Endothelial cell (in vitro differentiated cells): ENCODE measurements at places on chromosomes 7 and 10.

DNA sequence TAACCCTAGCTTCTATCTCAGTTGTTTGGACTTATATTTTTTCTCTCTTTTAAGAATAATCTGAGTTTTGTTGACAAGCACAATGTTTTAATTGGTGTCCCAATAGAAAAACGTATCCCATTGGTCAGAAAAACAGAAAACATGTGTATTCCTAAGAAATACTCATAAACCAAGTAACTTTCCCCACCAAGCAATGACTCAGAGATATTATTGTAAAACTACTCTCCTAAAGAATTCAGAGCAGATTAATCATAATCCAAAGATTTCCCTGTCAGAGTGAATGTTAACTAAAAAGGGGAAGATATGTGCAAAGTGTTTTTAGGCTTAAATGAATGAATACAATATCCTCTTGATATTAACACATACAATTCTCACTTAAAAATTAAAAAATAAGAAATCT lies 29.4 kb upstream of the MBL2 start:
- no peak for DNase-seq

DNA sequence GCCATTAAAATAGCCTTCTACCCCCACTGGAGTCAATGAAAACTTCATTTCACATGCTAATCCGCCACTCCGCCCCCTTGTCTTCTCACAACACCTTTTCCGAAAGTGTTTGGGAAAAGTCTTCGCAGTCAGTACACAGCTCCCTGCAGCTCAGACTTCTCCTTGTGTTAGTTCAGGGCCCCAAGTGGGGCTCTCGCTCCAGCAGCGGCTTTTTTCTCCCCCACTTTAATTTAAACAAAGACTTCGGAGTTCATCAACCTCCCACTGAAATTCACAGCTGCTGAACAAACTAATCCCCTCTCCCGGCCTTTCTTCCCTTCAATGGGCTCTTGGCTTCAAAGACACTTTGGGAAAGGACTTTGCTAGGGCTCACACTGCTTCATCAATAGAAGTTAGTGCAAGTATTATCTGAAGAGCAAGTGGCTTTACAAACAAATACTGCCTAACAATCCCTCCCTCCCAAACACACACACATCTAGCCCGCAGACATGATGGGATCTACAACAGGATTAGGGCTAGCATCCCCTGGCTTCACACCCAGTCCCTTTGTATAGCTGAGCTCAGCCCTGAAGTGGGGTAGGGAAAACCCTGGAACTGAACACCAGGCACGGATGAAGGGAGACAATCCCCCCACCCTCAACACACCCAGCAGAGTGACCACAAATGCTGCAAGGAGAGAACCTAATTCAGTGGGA lies 23.1 kb downstream of the WNT8B start:
- DNase-seq: no peak

DNA sequence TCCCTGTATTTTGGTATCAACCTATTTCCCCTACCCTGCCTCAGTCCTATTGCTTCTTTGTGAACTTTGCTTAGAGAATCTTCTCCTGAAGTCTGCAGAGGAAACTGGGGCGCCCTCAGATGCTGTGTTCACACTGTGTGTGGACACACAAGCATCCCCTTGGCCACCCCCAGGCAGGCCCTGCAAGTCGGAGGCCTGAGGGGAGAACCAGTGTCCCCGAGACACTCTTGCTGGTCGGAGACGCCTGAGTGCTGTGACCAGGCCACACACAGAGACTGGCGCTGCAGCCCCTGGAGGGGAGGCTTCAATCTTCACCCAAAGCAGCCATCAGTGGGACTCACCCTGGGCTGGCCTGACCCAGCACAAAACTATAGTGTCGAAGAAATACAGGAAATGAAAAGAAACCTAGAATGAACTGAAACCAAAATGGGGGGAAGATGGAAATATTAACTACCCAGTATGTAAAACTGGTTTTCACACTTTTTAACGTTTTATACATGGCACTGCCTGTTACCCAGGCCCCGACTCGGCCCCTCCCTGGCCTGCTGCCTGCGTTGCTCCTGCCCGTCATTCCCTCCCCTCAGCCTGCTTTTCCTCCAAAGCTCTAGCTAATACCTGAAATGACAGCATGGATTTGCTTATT lies 48.4 kb upstream of the FAM20C start:
- DNase-seq: no peak

GRCh38 chr7:38628630-38629385 lies 2.4 kb downstream of the AMPH start:
- no peak for DNase-seq

GRCh38 chr10:76401006-76401405 lies 969.6 kb downstream of the LRMDA start:
- no peak for DNase-seq

DNA sequence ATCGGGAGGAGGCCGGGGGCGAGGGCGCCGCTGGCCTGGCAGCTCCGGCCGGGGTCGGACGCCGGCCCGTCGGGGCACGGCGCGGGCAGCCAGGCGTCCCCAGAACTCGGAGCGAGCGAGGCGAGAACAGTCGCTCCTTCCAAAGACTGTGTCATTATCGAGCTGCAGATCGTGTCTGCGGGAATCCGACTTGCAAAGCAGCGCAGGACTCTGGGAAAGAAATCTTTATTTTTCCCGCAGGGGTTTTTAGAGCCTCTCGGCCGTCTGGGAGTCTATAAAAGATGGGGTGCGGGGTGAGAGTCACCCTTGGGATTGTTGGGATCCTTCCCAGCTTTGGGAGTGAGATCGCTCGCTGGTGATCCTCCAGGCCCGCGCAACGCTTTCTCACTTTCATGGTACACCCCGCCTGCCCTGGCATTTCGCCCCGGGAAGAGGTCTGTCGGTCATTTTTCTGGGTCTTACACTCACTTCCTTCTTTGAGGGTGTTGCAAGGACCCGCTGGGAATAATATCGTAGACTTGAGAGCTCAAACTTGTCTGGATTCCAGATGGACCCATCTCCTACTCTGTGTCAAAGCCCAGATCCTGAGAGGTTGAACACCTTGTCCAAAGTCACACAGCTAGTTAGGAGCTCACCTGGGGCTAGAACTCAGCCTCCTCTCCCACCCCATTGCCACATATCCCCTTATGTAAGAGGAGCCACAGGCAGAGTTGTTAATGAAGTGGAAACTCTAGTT lies 1.0 kb downstream of the UBTD1 start:
- DNase-seq: peak; percentile 33

DNA sequence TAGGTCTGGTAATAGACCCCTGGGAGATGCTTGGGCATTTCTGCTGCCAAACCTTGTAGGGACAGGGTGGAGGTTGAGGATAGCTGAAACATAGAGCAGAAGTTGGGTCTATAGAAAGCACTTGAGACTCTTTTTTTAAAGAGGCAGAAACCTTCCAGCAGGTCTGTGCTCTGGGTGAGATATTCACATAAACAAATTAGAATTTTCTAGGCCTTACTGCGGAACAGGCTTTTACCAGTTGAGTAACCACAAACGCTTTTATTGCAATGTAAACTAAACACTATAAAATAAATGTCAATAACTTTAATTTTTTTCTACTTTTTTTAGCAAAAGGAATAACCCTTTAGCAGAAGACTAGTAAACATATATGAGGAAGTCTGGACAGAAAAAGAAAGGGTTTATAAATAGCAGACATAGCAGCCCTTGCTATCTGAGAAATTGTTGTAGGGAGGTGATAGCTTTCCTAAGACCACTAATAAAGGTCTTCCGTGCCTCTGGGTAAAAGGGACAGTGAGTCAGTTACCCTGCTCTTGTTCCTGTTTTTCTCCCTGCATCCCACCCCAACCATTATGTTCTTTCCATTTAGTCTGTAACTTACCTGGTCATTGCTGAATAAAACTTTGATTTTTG lies 38.7 kb downstream of the CACNB2 start:
- DNase-seq: no peak

GRCh38 chr10:89525556-89525955 lies 9.8 kb downstream of the SLC16A12 start:
- DNase-seq: no peak

DNA sequence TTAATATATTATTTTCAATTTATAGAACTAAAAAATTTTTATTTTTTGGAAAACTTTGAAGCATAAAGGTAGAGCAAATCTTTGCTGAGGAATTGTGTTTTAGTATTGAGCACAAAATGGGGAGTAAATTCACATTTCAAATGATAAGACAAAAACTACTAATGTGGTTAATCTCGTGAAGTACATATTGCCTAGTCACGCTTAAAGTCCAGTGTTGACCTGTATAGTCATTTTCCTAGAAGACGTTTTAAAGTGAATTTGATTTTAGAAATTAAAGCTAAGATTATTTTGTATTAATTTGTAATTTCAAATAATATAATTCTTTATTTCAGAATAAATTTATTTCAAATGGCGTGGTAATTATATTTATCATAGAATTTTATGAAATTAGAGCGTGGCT lies 57.2 kb upstream of the MSRB2 start:
- no peak for DNase-seq

DNA sequence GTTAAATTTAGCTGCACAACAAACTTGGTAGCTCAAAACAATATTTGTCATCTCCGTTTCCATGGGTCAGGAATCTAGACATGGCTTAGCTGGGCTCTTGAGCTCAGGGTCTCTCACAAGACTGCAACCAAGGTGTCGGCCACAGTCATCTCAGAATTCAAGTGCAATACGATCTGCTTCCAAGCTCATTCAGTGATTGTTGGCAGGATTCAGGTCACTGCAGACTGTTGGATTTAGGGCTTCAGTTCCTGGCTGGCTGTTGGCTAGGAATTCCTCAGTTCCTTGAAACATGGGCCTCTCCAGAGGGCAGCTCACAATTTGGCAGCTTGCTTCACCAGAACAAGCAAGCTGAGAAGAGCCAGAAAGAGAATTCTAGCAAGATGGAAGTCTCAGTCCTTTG lies 17.5 kb upstream of the CHST3 start:
- no peak for DNase-seq

GRCh38 chr7:100059251-100059739 lies 9.7 kb downstream of the ZSCAN21 start:
- no peak for DNase-seq

GRCh38 chr10:119222537-119222936 lies 15.2 kb downstream of the GRK5 start:
- no peak for DNase-seq

DNA sequence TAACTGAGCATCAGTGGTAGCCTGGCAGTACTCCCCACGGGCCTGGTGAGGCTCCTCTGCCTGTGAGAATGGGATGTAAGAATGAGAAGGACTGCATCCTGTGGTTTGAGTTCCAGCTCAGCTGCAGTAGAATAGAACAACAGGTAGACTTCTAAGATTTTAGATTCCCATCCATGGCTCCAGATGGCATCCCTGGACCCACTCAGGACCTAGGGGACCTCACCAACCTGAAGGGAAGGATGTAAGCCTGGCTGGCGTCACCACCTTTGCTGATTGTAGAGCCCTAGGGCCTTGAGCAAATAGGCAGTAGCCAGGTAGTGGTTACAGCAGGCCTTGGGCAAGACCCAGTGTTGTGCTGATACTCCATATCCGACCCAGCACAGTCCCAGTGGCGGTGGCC lies 9.6 kb upstream of the AOC1 start:
- no peak for DNase-seq

- no peak for DNase-seq
These were observed 503.2 kb downstream of the SH2D4B start for GRCh38 chr10:81040940-81041339.

- peak; percentile 22 for DNase-seq
These were observed 250.5 kb downstream of the NSUN6 start for GRCh38 chr10:18400906-18401245.

GRCh38 chr10:35352512-35352911 lies 16.2 kb downstream of the CCNY start:
- no peak for DNase-seq

DNA sequence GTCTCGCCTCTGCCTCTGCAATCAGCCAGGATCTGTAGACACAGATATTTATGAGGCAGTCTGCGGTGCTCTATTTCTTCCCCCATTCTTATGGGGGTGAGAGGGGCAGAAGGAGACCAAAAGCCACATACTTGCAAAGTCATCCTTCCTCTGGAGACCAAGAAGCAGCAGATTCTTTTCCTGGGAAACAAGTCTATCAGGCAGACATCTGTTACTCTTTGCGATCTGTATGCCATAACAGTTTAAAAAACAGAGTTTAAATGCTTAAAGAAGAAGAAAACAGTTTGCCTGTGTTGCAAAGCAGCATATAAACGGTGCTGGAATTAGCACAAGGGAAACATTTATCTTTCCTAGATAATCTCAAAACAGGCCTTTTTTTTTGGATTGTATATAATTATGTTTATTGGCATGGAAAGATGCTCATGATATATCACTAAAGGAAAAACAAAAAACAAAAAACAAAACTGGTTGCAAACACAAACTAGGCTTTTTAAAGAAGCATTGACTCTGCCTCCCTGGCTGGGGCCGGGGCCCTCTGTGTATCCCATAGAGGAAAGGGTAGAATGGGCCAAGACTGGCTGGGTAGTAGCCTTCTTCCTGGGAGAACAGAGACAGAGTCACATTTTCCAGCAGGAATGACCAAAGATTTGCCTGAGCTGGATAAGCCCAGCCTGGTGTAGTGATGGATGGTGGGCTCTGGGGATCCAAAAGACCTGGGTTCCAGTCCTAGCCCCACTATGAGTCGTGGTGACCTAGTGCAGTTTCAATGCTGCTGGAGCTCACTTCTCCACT lies 50.4 kb downstream of the RGS10 start:
- DNase-seq: no peak
